Natural killer cell (primary cell): ENCODE measurements at places on chromosomes 5 and 9. TPM values are rescaled to one million over a fixed set of nuclear protein-coding genes. Genes with fewer than 3 reads are reported as not detected.

PDE6A gene
- not detected for total RNA-seq

NTRK2 gene
- not detected for total RNA-seq

PDCD1LG2 gene
- total RNA-seq, result 0.16 TPM

CDC25C gene
- total RNA-seq, result 0.48 TPM

- DNase-seq, result no peak
Measured at GRCh38 chr5:53291528-53291927, 182.0 kb upstream of the MOCS2 start.
